ENCODE measurements at places on chromosomes 2 and 18.
A peak's percentile ranks its signal among the peaks of the same experiment; 100 is the strongest.

DNA sequence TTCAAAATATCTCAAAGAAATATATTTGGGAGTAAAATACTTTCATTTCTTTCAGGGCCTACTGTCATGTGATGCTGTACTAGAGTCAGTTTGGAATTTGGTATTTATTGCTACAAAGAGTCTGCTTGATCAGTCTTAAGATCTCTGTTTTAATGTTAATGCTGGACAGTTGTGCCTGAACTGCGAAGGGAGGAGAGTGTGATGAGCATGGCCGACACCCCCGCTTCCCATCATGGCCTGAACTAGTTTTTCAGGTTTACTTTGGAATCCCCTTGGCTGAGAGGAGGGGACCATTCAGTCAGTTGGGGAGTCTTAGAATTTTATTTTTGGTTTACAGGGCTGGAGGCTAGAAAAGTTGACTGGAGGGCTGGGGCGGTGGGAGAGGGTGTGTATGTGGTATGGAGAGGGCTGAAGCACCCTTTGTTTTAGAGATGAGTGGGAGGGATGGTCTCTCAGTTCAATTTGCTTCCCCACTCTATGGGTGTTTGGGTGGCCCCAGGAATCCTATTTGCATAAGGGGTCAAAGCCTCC lies 20.9 kb upstream of the TEX44 start:
- no peak for DNase-seq

GRCh38 chr2:212421556-212422334 lies 116.9 kb downstream of the ERBB4 start:
- DNase-seq: no peak

- DNase-seq: no peak
These were observed 26.9 kb downstream of the COL4A3 start for GRCh38 chr2:227191367-227191766.

GRCh38 chr2:30095402-30095801 lies 51.4 kb upstream of the YPEL5 start:
- DNase-seq: no peak

DNA sequence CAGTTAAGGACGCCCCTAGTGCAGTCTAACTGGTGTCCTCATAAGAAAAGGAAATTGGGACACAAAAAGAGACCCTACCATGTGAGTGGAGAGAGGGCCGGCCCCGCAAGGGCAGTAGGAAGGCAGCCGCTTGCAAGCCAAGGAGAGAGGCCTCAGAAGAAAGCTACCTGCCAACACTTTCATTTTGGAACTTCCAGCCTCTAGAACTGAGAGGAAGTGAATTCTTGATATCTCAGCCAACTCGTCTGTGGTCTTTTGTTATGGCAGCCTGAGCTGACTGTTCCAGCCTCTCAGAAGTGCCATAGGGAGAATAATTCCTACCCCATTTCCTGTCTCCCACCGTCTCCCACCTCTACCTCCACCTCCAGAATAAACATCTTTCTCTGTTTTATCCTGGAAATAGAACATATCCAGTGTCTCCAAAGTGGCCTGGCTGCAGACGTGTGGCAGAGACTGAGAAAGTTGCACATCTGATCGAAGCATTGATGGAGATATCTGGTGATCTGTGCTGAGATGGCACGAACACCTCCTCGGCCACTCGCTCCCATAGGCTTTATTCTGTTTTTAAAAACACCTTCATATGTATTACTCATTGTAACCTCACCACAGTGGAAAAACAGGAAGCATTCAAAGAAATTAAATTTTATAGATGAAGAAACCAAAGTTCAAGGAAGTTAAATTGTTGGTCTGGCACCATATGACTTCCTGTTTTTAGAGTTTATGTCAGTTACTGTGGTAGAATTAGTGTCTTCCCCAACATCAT lies 39.5 kb upstream of the MARCO start:
- DNase-seq: no peak

DNA sequence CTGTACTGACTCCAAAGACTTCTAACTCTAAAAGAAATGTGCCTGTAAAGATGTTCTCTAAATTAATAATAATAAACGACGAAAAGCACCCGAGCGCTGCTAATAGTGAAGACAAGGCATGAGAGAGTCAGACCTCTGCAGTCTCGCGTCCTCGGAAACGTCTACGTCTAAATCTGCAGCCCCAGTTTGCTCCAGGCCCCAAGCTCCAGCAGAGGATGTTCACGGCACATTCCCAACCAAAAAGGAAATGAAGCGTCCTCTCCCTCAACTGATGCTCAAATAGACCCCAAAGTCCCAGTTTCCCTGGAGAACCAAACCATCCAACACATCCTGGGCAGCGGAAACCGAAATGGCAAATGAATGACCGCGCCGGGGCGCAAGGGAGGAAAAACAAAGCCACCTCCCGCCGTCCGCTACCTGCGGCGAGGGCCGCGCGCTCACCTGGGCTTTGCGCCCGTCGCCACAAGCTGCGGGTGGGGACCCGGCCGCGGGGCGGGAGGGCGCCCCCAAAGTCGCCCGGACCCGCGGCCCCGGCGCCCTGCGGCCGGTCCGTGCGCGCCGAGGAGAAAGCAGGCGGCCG lies 47.1 kb upstream of the CCDC150 start:
- DNase-seq: no peak

DNA sequence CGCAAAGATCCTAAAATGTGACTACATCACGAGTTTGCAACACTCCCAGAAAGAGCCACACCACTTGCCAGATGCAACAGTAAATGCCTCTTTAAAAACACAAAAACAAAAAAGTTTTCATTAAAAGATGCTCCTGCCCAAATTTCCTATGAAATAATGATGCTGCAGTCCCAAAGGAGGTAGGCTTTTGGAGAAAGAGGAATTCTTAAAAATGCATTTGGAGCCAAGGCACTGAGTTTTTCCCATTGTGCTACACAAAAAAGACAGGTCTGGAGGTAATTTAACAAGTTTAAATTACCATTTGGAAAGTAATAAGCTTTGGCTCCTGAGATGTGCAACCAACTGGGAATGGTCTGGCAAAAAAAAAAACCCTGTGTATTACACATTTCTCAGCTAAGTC lies 145.0 kb downstream of the PID1 start:
- DNase-seq: no peak

DNA sequence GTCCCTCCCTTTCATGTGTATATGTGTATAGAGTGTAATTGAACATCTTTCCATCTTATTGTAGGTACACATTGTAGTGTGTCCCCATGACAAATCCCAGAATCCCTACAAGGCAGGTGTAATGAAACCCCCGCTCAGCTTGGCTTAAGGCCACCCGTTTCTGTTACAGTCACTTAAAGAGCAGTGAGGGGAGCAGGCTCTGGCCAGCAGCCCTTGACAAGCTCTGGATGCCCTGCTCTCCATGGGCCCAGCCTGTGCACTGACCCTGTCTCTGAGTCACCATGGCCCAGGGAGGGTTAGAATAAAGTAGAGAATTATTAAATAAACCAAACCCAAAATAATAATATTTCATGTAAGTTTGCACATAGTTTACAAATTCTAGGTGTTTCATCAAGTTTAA lies 17.2 kb upstream of the MAL start:
- peak; percentile 14 for DNase-seq

- peak; percentile 49 for DNase-seq
These were observed 35.4 kb downstream of the FASTKD2 start for GRCh38 chr2:206800506-206801417.

GRCh38 chr2:217934321-217935131 lies 68.3 kb downstream of the TNS1 start:
- peak; percentile 73 for DNase-seq

- DNase-seq: no peak
These were observed 93.9 kb downstream of the EVA1A start for GRCh38 chr2:75466708-75467311.

DNA sequence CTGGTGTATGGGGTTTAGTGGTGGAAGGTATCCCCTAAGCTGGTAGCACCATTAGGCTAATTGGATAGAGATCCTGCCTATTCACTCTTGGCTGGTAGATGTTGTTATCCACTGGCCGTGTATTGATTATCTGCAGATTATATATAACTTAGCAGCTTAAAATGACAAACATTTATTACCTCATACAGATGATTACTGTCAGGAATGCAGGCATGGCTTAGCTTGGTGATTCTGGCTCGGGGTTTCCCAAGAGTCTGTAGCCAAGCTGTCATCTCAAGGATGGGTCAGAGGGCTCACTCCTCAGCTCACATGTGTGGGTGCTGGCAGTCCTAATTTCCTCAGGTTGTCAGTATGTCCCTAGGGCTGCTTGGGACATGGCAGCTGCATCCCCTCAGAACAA lies 465.8 kb downstream of the PARD3B start:
- DNase-seq: no peak

DNA sequence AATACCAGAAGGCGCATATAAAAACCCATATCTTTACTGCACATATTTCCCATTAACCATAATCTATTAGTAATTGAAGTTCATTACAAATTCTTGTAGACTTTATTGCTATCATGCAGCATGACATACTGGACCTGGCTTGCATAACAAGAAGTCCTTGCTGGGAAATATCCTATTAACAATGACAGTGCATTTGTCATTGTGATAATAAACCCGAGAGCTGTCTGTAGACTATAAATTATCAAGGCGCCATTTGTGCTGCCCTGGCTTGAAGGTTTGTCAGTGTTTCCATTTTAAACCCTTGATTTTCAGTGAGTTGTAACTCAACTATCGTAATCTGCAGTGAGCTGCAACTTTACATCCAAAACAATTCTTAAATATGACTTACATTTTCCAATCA lies 59.0 kb downstream of the HNMT start:
- no peak for DNase-seq

GRCh38 chr2:142824756-142825155 lies 52.7 kb upstream of the KYNU start:
- DNase-seq: no peak

GRCh38 chr2:45681675-45682074 lies 30.2 kb downstream of the PRKCE start:
- DNase-seq: no peak

DNA sequence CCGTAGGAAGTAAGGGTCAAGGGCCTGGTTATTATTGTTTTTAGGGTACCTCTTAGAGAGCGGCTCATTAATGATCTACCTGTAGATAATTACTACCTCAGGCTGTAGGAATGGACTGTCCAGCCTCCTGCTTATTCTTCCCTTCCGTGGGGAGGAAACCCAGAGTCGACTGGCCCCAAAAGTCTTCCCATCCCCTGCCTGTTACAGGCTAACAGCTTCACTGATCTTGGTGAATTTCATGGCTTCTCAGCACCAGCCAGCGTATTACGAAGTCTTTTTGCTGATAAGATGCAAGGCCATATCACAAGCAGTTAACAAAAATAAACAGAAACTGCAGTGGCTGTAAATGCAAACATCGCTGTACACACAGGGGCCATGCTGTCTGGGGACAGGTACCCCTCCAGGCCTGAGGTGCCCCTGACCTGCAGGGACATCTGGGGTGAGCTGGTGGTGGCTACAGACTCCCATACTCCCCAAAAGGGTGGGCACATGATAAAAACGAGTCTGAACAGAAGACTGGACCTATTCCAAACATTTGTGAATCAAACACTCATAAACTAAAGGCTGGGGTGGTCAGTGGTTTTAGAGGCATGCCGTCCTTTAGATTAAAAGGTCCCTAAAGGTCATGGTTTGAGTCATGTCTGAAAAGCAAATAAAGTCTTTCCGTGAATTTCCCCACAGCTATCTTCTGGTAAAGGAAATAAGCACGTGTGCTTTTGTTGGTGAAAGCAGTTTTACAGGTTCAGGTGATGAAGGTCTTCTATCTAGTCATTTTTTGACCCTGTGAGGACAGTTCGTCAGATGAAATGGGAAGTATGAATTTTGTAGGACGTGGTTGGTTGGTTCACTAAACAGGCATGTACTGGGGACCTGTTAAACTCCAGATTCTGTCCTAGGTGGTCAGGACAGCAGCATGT lies 36.7 kb downstream of the TTC39C start:
- no peak for DNase-seq

GRCh38 chr2:233519787-233520611 lies 46.6 kb downstream of the USP40 start:
- no peak for DNase-seq

GRCh38 chr2:85505551-85506238 lies 33.3 kb upstream of the MAT2A start:
- DNase-seq: no peak

GRCh38 chr2:18835787-18836186 lies 246.4 kb upstream of the NT5C1B start:
- no peak for DNase-seq

- no peak for DNase-seq
These were observed 377.1 kb upstream of the SOX11 start for GRCh38 chr2:5315041-5315440.

- no peak for DNase-seq
These were observed 643.1 kb upstream of the LRRTM1 start for GRCh38 chr2:80947601-80948130.

DNA sequence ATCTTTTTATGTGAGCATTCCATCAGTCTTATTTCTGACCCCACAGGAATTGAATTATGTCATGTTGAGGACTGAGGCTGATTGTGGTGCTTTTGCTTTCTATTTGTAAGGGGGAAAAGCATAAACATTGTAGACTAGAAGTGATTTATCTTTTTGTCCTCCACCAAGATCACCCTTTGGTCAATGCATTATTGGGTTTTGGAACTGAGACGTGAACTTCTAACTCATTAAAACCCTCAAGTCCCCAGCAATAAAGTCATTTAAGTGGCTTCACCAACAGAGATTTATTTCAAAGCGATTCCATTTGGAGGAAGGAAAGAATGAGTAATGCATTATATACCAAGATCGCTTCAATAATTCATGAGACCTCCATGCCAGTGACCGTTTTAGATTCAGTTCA lies 75.5 kb upstream of the TXNDC2 start:
- no peak for DNase-seq

DNA sequence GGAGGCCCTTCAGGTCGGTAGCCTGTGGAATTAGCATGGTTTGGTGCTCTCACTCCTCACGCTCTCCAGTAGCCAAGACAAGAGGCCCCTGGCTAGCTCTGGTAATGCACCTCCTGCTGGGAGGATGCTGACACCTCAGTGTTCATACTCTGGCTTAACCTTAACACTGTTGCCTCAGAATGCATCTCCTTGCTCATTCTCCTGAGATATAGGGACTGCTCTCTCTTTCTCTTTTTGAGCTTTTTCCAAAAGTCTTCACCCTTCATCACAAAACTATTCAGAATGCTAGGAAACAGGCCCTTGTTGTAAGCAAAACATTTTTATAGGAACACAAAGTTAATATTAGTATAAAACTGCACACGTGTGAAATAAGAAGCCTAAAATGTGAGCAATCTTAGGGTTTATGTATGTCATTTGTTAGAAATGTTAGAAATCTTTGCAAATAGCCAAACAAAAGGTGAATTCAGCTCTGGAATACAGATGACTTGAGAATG lies 17.3 kb upstream of the IMPA2 start:
- DNase-seq: no peak

DNA sequence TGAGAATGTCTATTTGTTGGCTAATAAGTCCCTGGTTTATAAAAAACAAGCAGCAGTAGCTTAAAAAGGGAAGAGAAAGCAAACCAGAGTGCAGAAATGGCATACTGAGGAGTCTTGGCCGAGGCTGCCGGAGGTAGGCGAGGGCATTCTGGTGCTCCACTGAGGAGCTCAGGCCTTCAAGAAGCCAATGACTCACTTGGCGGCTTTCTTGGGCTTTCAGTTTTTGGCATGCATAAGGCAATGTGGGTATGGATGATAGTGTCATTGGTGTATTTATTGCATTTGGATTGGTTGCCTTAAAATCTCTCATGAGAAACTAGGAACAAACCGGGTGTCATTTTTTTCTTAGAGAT lies 119.6 kb upstream of the ARL5A start:
- peak; percentile 45 for DNase-seq
